Inflammatory macrophage (primary cell): ENCODE measurements at places on chromosomes 1 and 21.

DNA sequence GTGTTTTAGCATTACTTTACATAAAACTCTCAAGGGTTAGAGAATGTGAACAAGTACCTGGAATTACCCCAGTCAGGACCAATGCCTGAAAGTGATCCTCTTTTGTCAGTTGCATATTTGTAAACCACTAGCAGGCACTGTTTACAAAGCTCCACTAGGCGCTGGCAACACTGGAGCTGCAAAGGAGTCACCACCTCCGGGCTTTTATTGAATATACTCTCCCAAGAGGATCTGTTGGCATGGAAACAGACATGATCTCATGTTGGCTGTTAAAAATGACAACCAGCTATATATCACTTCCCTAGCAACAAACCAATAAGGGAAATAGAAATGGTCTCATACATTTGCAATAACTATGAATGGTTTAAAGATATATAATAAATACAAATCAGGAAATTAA, 116.0 kb downstream of the TTLL7 start:
- DNase-seq, result peak; percentile 40

DNA sequence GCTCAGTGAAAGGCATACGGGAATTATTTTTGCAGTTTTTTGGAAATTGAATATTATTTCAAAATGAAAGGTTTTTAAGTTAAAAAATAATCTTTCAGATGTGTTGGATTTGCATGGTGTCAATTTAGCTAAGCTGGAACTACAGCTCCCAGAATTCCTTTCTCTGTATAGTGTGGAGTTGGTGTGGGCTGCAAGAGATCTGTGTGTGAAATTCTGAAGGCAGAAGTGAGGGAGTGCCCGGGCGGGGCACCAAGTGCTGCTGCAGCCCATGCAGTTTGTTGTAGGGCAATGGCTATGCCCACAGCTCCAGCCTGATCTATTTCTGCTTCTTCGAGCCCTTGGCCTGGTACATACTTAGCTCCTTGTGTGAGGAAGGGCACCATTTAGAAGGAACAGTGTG, 60.5 kb upstream of the CSF1 start:
- DNase-seq, result peak; percentile 52

DNA sequence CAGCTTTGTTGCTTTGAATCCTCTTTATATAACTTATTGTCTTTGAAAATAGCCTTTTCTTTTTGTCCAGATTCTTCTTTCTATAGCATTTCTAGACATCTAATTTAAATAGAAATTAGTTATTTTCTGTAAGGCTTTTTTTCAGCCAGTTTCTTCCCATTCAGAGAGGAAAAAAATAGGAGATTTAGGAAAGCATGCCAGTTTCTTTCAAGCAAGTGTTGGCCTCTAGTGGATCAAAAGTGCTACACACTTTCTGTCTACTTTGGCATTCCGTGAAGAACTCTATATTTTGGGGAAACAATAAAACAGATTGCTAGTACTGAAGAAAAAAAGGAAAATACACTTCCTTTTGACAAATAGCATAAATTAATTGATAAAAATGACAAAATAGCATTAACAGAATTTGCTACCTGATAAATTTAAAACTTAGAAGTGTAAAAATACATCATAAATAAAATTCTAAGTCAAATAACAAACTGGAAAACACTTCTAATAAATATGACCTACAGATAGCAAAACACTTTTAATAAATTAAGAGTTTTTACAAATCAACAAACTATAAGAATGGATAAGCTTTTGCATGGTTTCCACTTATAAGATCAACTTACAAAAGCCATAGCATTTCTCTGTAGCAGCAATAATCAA, 13.1 kb upstream of the EXO1 start:
- DNase-seq, result peak; percentile 49

DNA sequence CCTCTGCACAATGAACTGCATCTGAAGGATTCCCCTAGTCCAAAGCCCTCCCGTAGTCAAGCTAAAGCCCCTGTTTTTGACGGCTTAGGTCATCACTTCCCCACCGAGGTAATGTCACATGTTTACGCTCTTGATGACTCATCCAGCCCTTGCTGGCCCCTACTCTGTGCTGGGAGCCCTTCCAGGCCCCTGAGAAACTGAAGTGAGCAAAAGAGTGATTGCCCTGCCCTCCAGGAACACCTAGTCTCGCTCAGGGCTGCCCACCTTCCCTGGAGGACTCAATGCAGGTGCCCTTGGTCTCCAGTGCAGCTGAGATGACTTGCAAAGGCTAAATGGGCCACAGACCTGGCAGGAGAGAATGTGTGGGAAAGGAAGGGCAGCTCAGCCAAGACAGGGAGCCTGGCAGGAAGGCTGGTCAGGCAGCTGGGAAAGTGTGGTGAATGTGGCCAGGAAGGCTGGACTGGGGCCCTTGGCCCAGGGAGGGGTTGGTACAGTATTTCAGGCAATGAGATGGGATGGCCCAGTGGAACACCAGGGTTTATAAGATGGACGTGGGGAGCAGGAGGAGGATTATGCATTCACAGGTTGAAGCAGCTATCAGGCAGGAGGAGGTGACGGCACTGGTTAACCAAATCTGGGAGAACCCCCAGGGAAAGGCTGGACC, 345.6 kb downstream of the NPHP4 start:
- no peak for DNase-seq

GRCh38 chr1:117058810-117059209, 1.3 kb upstream of the TTF2 start:
- no peak for DNase-seq

DNA sequence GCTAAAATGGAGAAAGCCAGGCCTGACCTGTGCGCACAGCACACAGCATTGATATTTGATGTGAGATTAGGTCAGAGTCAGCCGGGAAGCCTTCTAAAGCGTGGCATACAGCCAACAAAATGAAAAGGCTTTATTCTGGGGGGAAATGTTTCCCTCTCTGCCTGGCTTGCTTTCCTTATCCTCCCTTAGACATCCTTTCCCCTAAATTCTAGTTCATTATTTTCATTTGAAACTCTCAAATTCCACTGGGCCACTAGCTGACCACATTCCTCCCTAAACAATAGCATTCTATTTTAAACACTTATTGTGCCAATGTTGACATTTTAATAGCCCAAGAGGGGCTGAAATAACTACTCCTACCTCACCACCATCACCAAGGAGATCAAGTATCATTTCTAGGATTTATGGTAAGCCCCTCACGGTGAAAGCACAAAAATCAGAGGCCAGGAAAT, 49.4 kb downstream of the LEPR start:
- no peak for DNase-seq

- DNase-seq, result no peak
Measured at GRCh38 chr1:216929870-216930582, 206.8 kb upstream of the ESRRG start.

- DNase-seq, result no peak
Measured at GRCh38 chr21:8990326-8991087, 1530.9 kb upstream of the TPTE start.

DNA sequence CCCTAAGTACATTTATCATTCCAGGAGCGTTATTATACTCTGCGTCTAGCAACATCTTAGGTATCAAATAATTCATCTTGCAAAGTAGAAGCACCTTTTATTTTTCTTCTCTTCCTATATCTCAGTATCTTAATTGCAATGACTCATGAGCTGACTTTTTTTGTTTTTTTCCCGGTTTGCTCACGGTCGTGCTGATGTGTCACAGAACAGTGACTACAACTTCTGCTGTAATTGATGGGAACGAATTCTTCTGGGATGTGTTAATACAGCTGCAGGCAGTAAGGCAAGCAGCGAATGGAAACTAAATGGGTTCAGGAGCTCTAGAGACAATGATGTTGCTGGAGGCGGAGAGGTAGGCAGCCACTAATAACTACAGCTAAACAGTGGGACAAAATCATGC, 89.8 kb upstream of the TMPRSS15 start:
- no peak for DNase-seq

GRCh38 chr1:1921459-1921862, 2.4 kb upstream of the TMEM52 start:
- DNase-seq, result no peak

GRCh38 chr1:102897557-102897956, 210.8 kb downstream of the COL11A1 start:
- no peak for DNase-seq

DNA sequence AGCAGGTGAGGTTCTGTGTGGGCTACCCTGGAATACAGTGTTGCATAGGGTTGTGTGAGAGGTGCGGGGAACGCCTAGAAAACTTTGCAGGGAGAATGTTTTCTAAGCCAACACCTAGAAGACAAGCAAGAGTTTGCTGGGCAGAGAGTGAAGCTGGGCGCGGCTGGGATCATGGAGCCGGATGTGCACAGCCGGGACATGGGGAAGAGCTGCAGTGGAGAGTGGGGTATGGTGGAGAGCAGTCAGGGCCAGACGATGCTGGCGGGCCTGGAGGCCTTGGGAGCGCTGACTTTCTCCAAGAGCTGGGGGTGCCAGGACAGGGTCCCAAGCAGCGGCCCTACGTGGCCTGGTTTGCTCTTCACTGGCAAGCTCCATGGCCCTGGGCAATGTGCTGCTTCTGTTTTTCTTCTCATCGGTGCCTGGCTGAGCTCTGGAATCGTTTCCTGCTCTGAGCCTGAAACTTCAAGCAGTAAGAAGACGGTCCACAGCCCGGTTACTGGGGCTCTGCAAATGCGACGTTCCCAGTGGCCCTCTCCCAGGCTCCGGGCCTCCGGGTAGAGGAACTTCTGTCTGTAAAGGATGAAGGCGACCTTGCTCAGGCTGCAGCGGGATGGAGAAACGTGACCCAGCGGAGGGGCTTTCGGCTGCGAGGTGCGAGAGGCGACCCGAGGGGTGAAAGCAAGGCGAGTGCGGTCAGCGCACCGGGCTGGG, 51.9 kb upstream of the CD34 start:
- DNase-seq, result peak; percentile 31

- no peak for DNase-seq
Measured at GRCh38 chr21:41932191-41932575, 21.6 kb downstream of the C2CD2 start.

DNA sequence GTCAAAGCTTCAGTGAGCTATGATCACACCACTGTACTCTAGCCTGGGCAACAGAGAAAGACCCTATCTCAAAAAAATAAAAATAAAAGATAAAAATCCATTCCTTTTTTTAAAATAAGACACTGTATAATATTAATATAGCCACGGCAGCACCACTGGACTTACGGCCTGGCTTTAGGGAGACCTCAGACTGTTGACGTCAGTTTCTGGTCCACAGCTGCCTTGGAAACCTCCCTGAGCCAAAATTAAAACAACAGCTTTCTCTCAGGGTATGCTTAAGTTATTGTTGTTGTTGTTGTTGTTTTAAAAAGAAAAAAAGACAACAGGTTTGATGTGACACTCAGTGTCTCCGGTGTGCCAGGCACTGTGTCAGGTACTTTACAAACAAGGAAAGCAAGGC, 42.0 kb downstream of the CAPZB start:
- DNase-seq, result no peak

GRCh38 chr1:230986976-230987375, 8.1 kb downstream of the ARV1 start:
- DNase-seq, result no peak

- no peak for DNase-seq
Measured at GRCh38 chr1:174724219-174724618, 275.5 kb upstream of the CACYBP start.

DNA sequence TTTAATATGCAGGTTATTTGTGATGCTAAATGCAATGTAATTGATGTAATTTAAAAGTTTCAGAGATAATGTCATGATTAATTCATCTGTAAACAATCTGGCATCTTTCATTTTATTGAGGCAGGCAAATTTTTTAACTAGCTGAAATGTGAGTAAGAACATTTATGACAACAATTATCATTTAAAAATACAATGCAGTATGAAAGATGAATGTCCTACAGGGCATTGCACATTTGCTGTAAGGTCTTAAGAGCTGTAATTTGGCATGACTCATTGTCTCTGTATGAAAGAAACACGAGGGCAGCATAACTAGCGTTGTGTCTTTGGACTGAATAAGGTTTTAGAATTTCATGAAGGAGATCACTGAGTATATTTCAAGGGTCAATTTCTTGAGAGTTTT, 642.8 kb downstream of the PLA2G4A start:
- no peak for DNase-seq

GRCh38 chr1:155050560-155051341, at the start of gene ADAM15:
ADAM15 (plus strand) TSS chr1:155051316; CDS start chr1:155051387, 71 bp downstream.
- DNase-seq, result peak; percentile 91

DNA sequence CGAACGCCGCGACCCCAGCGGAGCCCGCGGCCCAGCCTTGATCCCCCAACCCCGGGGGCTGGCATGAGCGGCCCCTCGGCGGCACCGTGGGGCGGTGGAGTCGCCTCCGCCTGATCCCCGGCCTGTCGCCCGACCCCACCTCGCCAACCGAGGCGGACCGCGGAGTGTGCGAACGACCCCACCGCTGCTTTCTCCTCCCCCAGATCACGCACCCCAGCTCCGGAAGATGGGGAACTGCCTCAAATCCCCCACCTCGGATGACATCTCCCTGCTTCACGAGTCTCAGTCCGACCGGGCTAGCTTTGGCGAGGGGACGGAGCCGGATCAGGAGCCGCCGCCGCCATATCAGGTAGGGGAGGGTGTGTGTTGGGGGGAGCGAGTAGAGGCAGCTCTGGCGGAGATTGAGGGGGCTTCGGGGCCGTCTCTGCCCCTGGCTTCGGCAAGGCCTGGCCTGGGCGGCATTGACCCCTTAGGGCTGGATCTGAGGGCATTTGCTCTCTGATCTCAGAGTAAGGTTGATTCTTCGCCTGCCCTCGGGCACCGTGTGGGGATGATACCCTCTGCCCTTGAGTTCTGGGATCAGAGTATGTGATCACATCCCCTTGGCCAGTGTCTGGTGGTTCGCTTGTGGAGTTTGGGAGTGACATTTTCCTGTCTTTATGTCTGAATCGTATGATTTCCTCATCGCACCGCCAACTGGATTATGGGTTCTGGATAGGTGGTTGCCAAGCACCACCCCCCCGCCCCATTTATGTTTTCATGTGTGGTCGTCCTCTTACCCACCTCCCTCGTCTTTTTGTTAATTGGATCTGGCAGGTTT, 668 bp downstream of the RNF11 start:
- DNase-seq, result peak; percentile 36

- DNase-seq, result no peak
Measured at GRCh38 chr21:29470397-29470796, 171.7 kb downstream of the BACH1 start.

GRCh38 chr1:10536133-10536770, 61.5 kb downstream of the PEX14 start:
- DNase-seq, result no peak

- DNase-seq, result no peak
Measured at GRCh38 chr1:59673573-59674450, 140.9 kb upstream of the HOOK1 start.

- DNase-seq, result no peak
Measured at GRCh38 chr21:42120101-42120902, 49.2 kb downstream of the UMODL1 start.

GRCh38 chr1:93775224-93775623, 93.6 kb upstream of the BCAR3 start:
- DNase-seq, result no peak
